Melanocyte of skin (primary cell): ENCODE measurements at places on chromosomes 2 and 18. TPM values are rescaled to one million over a fixed set of nuclear protein-coding genes. Genes with fewer than 3 reads are reported as not detected.

The UGT1A8 gene
- total RNA-seq = not detected in 2 replicates

The SH3BP4 gene
- 19.7 and 26.0 TPM in 2 replicates for total RNA-seq

The WDSUB1 gene
- total RNA-seq = 9.3 and 12.2 TPM in 2 replicates

The APCDD1 gene
- total RNA-seq = 3.7 TPM in 2 replicates

The TEKT4 gene
- not detected in 2 replicates for total RNA-seq

The PCARE gene
- total RNA-seq = under 0.01 TPM in 1 of 2 replicates, not detected in the other

The SULT1C2 gene
- total RNA-seq = 6.9 and 9.6 TPM in 2 replicates

The MRO gene
- 1.00 and 5.4 TPM in 2 replicates for total RNA-seq

The NYAP2 gene
- not detected in 2 replicates for total RNA-seq

The HOXD3 gene
- total RNA-seq = 0.36 TPM in 1 of 2 replicates, not detected in the other

The TXNDC2 gene
- not detected in 2 replicates for total RNA-seq

The SPDYA gene
- total RNA-seq = 0.33 and 0.62 TPM in 2 replicates

The ARHGAP25 gene
- 0.34 and 1.5 TPM in 2 replicates for total RNA-seq

The ACTG2 gene
- total RNA-seq = 1.2 and 4.7 TPM in 2 replicates
